ENCODE measurements at places on chromosomes 1 and 21. TPM values are rescaled to one million over a fixed set of nuclear protein-coding genes. Genes with fewer than 3 reads are reported as not detected.

DNA sequence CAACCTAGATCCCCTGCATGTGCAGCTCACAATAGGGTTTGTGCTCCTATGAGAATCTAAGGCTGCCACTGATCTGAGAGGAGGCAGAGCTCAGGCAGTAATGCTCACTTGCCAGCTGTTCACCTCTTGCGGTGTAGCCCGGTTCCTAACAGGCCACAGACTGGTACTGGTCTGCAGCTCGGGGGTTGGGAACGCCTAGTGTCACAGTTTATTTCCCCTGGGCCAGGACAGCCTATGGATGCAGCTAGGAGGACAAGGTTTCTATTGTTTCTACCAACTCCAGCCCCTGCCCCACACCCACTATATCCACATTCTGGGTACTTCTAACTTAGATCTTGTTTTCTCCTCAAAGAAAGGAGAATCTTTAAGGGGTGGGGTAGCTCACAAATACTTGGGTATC, 58.7 kb upstream of the PRRC2C start:
- DNase-seq = no peak

DNA sequence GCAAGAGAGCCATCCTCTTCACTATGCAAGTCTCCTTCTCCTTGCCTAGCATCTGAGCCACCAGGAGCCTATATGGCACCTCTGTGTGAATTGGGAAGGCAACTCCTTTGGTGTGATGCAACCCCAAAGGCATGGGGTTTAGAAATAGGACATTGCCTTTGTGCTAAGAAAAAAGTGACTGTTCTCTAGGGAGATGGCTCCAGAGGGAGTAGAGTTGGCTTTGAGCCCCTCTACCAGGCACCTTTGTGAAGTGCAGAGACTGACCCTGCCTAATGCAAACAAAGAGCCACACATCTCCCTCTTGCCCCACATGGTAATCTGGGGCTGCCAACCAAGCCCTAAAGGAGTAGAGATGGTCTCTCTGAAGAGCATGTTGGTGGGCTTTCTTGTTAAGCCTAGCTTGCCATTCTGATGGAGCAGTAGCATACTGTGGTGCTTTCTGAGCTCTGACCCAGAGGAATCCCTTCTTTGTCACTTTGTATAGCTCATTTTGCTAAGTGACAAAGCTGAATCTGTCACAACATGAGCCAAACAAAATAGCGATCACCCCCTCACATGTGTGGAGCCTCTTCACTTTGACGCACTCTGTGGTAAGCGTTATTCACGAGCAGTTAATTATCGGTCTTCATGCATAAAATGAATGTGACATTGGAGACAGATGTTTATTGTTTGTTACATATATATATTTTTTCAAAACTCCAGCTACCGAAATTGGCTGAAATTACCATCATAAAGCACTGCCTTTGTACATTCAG, 74.4 kb downstream of the RWDD3 start:
- DNase-seq = no peak

GRCh38 chr1:112772781-112773180, 57.6 kb upstream of the PPM1J start:
- DNase-seq = no peak

DNA sequence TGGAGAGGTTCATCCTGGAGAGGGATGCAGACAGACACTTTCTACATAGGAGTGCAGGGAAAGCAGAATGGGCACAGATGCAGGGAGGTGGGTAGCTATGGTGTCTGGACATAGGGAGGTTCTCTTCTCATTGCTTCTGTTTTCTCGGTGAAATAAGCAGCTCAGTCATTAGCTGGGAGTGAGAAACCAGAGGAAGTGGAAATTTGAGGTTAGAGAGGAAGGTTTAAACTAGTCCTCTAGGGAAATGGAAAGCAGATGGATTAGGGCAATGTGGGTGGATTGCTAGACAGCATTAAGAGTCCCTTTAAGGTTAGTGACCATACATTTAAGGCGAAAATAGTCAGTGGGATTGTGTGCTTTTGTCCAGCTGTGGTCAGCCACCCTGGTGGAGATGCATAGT, 39.6 kb downstream of the MPZL1 start:
- DNase-seq = no peak

DNA sequence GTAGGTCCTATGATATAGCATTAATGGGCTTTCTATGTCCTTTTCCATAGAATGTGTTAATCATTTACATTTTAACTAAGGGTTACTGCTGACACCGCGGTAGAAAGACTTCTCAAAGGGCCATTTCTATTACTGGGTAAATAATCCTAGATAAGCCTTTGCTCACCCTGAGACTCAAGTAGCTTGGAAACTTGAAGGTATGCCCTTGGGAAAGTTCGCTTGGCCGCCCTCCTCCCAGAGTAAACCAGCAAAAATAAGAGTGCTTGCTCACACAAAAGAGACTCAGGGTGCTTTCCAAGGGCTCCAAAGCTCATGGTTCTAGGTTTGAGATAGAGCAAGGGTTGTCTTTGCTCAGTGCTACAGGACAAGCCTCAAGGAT, 85.8 kb upstream of the TMPRSS2 start:
- no peak for DNase-seq

DNA sequence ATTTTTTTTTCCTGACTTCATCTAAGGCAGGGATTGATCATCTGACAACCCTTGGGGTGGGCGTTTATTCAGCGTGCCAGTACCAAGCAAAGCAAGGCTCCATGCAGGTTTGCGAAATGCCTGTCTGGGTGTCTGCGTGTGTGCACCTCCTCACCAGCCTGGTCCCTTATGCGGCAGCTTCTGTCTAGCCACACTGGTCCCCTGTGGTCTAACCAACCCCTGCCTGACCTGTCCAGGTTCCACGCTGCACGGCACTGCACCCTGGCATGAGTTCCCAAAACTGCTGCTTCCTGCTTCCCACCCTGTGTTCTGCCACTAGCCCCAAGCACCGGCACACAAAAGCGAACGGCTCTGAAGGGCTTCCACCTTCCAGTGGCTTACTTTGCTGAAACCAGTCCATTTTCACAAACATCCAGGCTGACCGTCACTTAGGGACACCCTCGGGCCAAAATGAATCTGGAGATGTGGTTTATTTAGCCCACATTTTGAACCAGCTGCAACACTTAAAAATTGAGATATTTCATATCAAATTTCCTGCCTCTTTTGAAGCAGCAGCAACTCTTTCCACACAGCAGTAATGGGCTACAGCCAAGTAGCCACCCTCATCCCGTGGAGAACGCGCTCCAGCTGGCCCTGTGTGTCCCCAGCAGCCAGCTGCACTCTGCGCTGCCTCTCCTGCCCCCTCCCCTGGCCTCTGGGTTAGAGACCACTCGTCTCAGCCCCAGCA, 55.7 kb downstream of the HLCS start:
- DNase-seq = no peak

DNA sequence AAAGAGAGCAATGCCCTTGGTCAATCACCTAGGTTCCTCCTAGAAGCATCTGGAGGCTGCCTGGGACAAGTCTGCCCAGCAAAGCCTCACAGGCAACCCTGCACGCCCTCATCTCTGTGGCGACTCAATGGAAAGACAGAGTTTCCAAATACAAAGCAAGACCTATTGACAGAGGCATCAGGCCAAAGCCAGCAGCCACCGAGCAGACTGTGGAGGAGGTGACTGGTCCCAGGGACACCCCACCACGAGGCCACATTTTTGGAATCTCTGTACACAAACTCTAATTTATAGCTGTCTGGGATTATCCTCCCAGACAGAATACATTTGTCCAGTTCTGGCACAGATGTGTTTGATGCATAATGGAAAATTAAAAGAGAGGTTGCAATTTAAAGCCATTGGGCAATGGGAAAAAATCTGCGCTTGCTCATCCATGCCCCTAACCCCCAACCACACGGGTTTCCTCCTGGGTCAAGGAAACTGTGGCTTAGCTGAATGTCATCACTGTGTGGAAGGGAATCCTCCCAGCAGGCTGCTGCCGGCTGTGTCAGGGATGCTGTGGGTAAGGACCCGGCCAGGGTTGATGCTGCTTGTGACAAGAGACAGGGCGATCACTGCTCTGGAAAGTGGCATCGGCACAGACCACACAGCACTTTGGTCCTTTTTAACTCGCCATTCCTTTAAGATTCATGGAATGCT, 14.3 kb downstream of the TSPAN2 start:
- no peak for DNase-seq

- DNase-seq = no peak
Measured at GRCh38 chr1:17944646-17945045, 163.0 kb upstream of the IGSF21 start.

GRCh38 chr1:93620841-93621210, 60.8 kb downstream of the BCAR3 start:
- no peak for DNase-seq

- no peak for DNase-seq
Measured at GRCh38 chr1:84795966-84796600, 96.9 kb downstream of the LPAR3 start.

GRCh38 chr1:40784141-40784770, 669 bp downstream of the KCNQ4 start:
- no peak for DNase-seq

DNA sequence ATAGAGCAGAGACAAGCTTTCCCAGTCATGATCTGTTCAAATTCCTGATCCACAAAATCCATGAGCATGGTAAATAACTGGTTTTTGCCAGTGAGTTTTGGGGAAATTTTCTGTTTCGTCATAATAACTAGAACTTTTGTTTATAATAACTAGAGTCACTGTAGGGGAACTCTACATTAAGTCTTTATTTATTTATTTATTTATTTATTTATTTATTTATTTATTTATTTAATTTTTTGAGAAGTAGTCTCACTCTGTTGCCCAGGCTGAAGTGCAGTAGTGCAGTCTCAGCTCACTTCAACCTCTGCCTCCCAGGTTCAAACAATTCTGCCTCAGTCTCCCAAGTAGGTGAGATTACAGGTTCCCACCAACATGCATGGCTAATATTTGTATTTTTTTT, 1106.8 kb downstream of the AMY1C start:
- no peak for DNase-seq

DNA sequence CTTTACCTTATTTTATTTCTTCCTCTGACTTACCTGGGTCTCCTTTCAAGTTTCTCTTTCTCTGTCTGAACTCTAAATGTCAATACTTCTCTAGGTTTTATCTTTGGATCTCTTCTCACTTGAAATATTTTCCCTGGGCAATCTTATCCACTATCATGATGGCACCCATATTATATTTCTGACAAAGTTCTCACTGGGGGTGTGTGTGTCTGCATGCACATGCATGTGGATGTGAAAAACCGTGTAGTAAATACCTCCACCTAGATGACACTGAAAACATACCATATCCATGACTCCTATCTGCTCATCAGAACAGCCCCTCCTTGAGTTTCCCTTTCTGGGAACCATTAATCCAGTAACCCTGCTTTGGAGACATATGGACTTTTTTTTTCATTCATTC, 30.9 kb downstream of the DNASE2B start:
- DNase-seq = no peak

Gene VSIG8
- total RNA-seq = 0.38 TPM

Gene RSPO1
- 0.49 TPM for total RNA-seq

Gene PRAMEF5
- not detected for total RNA-seq

Gene MEX3A
- total RNA-seq = 0.53 TPM

Gene PCBP3
- not detected for total RNA-seq

Gene FCRL3
- total RNA-seq = 0.19 TPM

Gene S100A7
- total RNA-seq = 6,097 TPM

Gene FOXD2
- total RNA-seq = not detected

Gene CYP4A22
- not detected for total RNA-seq
